ENCODE measurements at places on chromosomes 5 and 9.
A peak's percentile ranks its signal among the peaks of the same experiment; 100 is the strongest.

DNA sequence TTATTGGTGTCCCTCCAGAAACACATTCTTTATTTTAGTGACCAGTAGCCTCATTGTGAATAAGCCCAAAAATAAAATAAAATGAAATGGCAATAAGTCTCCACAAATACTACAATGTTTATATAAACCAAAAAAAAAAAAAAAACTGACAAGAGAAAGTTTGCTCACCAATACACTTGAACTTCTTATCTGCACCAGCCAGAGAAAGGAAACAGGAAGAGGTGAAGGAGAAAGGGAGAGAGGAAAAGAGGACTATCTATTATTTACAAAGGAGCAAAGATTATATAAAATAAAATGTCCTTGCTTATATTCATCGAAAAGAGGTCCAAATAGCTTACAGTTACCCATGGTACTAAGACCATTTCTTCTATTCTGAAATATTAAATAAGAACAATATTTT lies 176.4 kb upstream of the CCNG1 start:
- DNase-seq: no peak

GRCh38 chr5:173964506-173964905 lies 24.5 kb upstream of the C5orf47 start:
- DNase-seq: no peak

DNA sequence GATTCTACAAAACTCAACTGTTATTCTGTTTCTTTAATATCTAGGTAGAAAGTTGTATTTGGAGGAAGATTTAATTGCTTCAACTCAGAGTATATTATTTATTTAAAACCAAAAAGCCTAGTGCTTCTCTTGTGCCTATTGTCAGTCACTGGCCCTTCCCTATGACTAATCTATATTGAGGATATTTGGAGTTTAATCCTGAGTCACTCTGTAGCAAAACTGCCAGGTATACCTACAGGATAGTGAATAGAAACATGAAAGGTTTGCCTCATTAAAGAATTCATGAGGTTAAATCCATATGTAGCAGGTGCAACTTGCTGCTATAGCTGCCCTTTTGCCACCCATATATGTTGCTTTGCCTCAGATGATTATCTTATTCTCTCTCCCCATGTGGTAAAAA lies 15.1 kb downstream of the PLK2 start:
- DNase-seq: no peak

- no peak for DNase-seq
These were observed 21.6 kb downstream of the UBAC1 start for GRCh38 chr9:135939351-135940265.

GRCh38 chr5:131104169-131104808 lies 60.8 kb downstream of the HINT1 start:
- DNase-seq: no peak

DNA sequence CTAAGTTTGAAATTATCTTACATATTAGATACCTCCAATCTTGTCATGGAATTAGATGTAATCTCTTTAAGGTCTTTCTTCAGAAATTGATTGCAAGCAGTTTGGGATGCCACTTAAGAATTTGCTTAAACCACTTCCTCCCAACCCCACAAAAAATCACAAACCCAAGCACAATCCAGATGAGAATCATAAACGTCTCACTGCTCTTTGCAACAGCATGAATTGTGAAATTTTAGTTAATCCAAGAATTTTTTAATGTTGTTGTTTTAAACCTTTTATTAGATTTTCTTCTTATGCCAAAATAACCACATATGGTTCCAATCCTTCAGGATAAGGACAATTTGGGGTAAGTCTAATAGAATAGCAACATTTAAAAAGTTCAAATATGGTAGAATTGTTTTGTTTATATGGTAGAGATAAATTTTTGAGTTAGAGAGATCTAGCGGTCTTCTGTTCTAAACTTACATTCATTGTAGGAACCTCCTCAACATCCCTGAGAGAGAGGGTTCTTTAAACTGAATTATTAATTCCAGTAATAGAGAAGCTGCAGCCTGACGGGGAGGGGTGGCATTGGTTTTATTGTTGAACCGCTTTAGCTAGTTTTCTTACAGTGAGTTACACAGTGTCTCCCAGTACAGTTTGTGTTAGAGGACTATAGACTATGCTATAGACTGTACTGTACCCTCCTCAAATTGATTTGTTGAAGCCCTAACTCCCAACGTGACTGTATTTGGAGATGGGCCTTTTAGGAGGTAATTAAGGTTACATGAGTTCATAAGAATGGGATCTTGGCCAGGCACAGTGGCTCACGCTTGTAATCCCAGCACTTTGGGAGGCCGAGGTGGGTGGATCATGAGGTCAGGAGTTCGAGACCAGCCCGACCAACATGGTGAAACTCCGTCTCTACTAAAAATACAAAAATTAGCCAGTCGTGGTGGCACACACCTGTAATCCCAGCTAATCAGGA lies 24.8 kb upstream of the IL6ST start:
- no peak for DNase-seq

GRCh38 chr9:29001006-29001405 lies 1427.7 kb upstream of the C9orf72 start:
- DNase-seq: no peak

DNA sequence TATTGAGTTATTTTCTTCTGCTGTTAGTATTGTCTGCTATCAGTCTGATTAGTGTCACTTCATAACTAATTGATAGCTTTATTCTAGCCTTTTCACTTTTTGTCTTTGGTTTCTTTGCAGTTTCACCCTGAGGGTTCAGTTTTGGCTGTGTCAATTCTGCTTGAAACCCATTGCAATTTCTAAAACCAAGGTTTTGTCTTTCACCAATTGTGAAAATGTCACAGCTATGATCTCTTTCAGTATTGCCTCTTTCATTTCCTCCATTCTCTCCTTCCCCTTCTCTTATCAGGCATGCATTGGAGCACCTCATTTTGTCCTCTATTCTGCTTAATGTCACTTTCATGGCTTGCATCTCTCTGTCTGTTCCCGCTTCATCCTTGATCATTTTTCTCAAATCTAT lies 248.1 kb downstream of the YTHDC2 start:
- DNase-seq: no peak

DNA sequence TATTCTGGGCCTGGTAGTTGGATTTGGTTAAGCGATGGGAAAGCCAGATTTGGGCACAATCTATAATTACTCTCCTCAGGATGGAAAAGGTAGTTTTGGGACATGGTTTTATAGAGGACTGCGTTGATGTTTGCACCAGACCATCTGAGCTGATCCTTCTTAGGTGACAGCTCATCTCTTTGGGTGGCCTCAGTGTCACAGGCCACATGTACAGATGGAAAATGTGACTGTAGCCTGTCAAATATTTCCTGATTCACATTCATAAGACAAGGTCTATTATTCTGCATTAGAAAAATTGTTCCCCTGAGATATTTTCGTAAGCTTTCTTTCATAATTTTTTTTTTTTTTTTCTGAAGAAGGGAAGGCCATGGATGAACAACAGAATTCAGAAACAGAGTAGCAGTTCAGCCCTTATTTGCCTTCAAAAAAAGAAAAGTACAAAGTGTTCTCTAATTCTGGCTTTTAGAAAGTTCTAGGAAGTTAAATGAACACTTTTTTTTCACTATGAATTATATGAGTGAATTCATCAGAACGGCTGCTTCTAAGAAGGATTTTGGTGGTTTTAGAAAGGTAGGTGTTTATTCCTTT lies 81.0 kb downstream of the NNT start:
- DNase-seq: no peak

DNA sequence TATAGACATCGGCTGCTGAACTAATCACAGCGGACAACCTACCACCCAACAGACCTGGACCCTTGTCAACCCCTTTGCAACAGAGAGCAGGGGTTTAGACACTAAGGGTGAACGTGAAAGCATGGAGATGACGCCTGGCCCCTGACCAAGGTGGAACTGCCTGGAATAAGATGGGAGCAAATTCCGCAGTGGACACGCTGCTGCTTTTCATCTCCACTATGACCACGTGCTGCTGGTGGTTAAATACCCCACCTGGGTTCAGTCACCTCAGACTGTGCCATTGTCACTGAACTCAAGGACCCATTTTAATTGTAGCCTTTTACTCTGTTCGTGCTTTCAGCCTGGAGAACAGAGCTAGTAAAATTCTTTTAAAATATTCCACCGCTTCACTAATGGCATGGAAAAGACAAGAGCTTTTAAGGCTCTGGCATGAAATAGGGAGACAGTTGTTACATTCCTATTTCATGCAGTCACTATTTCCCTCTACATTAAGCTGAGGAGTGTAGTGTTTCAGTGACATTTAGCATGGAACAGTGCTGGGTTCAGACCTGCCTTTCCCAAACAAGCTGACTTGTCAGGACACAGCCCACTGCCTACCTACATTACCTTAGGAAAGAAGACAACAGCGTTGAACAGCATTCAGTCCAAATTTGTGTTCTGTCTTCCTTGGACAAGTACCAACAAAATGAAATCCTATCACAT lies 96.8 kb downstream of the ANKRD18B start:
- DNase-seq: no peak

- no peak for DNase-seq
These were observed 60.3 kb downstream of the HABP4 start for GRCh38 chr9:96510258-96510657.

- no peak for DNase-seq
These were observed 97.5 kb downstream of the ZNF608 start for GRCh38 chr5:124648902-124649467.

- DNase-seq: no peak
These were observed 13.7 kb downstream of the C6 start for GRCh38 chr5:41199660-41200059.

GRCh38 chr5:139898981-139899380 lies 103.4 kb downstream of the PSD2 start:
- DNase-seq: no peak

DNA sequence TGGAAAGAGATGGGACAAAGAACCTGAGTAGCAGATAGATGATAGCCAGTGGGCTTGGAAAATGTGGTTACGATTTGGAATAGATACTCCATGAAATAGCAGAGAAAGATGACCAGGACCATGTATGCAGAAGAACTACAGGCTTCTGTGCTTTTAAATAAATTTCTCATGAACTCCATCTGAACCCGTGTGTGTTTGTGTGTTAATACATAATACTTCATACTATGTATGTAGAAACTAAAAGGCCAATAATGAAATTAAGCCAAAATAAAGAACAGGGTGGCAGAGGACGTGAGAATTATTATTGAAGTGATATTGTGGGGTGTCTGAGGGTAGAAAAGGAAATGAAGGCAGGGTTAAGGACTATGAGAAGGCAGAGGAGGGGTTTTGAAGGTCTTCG lies 385.1 kb upstream of the RPS23 start:
- no peak for DNase-seq

GRCh38 chr9:131125288-131126058 lies at the start of gene NUP214:
NUP214 (plus strand) TSS chr9:131125586; CDS start chr9:131125705, 119 bp downstream.
- peak; percentile 98 for DNase-seq

- DNase-seq: no peak
These were observed 39.2 kb downstream of the SHC3 start for GRCh38 chr9:89139455-89139854.

- DNase-seq: no peak
These were observed 218.1 kb downstream of the RFK start for GRCh38 chr9:76176171-76176570.

- DNase-seq: no peak
These were observed 192.2 kb downstream of the DMAC1 start for GRCh38 chr9:7607421-7607820.

GRCh38 chr9:136525841-136526499 lies 19.9 kb downstream of the NOTCH1 start:
- no peak for DNase-seq

DNA sequence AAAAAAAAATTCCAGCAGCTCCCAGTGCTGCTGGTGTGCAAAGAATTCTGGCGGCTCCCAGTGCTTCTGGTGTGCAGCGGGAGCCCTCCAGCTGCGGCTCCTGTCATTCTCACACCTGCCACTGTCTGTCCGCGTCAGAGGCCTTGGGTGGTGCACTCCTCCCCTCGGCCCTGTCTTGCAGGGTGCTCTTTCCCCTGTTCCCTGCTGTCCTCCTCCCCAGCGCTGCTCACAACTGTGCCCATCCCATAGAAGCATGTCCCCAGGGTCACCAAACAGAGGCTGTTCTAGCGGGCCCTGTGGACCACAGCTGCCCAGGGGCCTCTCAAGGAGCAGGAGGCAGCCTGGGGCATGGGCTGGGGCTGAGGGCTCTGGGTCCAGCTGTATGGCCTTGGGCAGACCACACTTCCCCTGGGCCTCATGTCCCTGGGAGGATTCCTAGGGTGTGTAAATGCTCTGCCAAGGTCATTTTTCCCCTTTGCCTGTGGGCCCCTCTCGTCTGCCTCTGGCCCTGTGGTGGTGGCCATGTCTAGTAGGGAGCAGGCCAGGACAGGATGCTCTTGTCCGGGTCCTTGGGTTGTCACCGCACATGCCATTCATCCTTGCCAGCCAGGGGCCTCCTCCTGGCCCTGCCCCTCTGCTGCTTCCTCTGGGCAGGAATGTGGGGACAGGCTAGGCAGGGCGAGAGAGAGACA lies 68.2 kb downstream of the PHF2 start:
- DNase-seq: no peak

DNA sequence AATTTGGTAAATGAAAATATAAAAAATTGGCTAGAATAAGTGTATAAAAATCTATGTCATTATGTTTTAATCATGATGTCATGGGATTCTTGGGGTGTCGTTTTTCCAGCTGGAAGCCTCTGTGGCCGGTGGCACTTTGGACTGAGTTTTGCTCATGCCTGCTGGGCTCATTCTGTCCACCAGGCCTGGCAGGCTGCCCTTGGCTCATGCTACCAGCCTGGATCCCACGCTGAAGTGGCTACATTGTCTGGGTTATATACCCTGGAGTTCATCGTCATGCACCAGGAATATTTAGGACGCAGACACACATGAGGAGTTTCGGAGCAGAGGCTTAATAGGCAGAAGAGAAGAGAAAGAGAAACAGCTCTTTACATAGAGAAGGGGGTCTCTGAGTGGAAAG lies 1913.7 kb upstream of the WWC1 start:
- no peak for DNase-seq

DNA sequence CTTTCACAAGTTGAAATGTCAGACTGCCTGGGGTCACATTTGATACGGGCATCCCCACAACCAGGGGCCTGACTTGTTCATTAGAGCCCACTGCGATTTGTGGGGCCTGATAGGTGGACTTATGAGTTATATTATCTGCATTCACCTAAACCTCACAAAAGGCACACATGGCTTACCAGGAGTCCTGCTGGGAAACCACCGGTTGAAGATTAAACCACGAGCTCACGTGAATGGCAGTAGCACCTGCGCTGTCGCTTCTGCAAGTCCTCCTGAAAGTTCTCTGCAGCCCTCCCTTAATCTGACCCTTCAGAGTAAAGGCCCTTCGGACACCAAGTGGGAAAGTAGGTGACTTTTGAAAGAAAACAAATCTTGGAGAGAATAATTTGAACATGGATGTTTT lies 68.9 kb downstream of the PPIC start:
- no peak for DNase-seq

Measured in Caco-2 (cell line).